ENCODE measurements at places on chromosomes 13 and 19.

DNA sequence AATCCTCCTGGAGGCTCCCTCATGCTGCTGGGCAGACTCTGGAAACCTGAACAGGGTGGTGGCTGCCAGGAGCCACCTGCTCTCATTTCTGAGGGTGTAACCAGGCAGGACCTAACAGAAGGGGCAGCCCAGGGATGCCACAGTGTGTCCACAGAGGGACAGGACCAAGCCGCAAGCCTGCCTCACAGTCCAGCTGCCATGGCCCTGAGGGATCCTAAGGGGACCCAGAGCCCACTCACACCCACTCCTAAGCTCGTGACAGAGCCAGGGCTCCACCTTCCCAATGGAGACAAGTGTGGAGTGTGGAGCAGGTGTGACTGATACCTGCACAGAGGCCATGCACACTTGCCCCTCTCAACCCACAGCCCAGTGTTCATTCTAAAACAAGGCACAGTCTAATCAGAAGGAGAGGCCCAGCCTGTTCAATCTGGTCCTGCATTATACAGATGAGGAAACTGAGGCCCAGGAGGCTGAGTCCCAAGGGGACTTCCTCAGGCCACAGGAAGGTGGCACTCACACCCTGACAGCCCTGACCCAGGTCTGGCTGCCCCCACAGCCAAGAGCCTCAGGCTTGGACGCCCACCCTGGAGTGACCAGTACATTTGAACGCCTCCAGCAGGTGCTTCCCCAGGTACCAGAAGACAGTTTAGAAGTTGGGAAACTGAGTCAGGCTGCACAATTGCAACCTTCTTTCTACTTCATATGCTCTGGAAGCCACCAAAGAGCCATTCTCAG, 220.1 kb downstream of the TUBA3C start:
- DNase-seq = no peak

GRCh38 chr13:20340759-20341171, 108.6 kb upstream of the GJB6 start:
- DNase-seq = no peak

DNA sequence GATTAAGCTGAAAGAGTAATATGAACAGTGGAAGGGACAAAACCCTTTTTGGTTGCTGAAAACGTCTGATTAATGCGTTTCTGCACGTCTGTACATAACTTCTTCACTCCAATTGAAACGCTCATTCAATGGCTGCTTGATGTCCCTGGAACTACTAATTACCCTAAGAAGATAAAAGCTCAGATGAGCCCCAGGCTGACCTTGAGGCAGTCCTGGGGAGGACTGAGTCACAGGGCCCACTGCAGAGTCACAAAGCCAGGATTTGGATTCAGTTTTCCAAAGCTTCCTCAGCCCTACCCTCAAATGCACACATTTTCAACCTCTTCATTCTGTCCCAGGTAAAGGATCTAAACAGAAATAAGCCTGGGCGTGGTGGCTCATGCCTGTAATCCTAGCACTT, 75.0 kb upstream of the FLT1 start:
- DNase-seq = no peak

- no peak for DNase-seq
Observed at GRCh38 chr13:36528105-36528504, 95.8 kb downstream of the CCNA1 start.

GRCh38 chr19:18239303-18239702, 13.1 kb upstream of the PDE4C start:
- no peak for DNase-seq

GRCh38 chr13:79604752-79605151, 123.8 kb downstream of the NDFIP2 start:
- DNase-seq = no peak

DNA sequence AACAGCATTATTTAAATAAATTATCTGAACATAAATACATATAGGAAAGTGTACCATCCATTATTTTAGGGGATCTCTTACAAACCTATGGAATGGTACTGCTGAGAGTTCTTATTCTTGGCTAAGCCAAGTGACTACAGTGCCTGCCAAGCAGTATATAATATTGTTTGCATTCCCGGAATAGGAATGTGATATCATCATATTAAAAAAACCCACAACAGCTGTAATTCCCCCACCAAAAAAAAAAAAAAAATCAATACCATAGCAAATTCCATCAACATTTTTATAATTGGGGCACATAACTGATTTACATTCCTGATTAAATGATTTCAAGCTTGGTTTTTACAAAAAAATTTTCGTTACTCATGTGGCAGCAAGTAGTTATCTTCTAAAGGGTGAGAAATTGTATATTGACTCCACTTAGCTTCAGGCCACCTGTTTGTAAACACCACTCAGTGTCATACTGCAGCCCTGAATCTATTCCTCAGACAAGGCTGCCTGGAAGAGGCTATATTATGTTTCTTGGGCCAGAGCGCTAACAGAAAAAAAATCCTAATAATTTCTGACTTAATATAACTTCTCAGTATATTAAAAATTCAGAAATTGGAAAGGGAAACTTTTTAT, 278.1 kb downstream of the DNAJC15 start:
- DNase-seq = no peak

DNA sequence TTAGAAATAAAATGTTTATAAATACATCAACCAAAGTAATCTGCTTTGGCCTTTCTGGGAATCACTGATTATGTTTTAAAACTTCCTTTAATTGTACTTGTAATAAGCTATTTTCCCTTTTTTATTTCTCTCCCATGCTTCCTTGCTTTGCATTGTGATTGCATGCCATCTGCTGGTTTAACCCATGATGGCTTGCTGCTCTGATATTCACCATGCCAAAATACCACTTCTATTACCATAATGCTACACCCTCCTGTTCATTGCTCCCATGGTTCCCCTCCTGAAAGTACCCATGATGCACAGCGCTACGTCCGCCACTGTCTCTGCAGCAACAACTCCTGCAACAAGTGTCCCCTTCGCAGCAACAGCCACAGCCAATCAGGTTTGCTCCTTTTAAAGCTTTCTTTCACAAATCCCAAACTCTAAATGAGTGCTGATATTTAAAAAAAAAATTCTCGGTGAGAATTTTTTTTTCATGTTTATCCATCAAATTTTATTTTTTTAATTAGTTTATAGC, 67.7 kb upstream of the RAP2A start:
- DNase-seq = no peak

DNA sequence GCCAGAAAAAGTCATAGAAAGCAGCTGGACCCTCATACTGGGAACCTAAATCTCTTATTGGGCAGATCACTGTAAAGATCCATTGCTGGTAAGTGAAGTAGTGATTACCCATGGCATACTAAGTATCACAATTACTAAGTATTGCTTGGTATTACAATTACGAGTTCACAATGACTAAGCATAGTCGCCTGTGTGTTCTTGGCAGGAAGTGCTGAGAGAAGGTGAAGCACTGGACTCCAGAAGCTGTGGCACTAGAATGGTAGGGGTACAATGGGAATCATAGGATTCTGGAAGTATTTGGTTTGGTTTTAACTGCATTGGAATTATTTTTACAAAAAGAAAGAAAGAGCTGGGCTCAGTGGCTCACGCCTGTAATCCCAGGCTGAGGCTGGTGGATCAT, 20.3 kb downstream of the LGALS16 start:
- no peak for DNase-seq

GRCh38 chr19:31515931-31516330, 166.7 kb upstream of the TSHZ3 start:
- no peak for DNase-seq

DNA sequence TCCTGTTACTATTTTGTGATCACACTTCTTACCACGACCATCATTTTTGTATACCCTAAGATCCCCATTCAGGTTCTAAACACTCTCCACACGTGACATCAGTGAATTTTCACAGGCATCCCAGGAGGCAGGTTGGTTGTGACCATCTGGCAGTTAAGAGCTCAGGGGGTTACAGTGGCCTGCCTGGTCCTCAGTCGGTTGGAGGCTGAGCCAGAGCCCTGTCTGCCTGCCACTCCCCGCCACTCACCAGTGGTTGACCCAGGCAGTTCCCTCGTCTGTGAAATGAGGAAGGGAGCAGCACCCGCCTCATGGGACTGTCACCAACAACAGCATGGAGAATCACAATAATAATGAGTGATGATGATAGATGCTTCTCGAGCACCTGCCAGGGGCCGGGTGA, 36.4 kb upstream of the EHD2 start:
- DNase-seq = no peak

- DNase-seq = no peak
Observed at GRCh38 chr19:33387351-33388230, 14.1 kb downstream of the CEBPG start.

- DNase-seq = no peak
Observed at GRCh38 chr19:32176591-32176990, 168.8 kb upstream of the ZNF507 start.

DNA sequence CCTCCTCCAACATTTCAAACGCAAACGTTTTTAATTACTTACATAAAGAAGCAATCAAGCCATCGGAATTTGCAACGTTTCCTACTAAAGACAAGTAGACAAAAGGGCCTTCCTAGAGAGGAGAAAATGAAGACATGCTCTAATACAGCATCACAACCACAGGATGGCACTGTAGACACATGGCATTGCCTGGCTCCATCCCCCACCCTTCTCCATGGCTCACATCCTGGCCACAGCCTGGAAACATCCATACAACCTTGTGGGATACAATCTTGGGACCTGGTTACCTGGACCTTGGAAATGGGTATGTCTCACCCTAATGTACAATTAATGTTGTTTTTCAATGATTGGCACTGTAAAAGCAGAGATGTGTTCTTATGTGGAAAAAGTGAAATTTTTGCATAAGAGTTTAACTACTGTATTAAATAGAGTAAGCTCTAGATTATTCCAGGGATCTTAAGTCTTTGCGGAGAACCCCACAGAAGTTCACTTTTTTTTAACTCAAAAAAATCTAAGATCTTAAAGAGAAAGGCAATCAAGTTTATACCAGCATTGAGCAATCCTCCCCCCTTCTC, 21.5 kb downstream of the EBPL start:
- DNase-seq = no peak

DNA sequence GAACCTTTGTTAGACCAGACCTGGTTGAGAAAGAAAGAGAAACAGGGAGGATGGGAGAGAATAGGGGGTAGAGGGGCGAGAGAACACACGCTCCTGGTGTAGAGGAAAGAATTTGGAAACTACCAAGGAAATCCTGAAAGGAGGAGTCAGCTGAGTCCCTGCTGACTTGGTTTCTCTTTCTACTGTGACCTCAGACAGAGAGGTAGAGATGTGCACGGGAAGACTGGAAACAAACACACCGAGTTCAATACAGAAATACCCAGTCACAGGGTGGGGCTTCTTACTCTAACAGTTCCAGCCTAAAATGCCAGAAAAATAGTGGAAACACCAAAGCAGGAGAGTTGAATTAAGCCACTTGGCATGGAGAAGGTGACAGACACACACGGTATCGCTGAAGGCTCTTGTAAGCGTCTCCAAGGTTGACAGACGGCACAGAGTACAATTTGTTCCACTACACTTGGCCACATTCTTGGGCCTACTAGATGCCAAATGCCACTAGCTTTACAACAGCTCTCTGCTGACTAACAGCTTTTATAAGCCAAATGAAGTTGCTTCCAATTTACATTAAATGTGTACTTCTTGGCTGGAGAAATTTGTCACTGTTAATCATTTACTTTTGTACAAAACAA, 28.1 kb downstream of the LATS2 start:
- DNase-seq = no peak

GRCh38 chr13:55673910-55674309, 1466.8 kb upstream of the PRR20A start:
- no peak for DNase-seq

GRCh38 chr19:37692956-37693620, 26.5 kb downstream of the ZNF607 start:
- no peak for DNase-seq

- DNase-seq = no peak
Observed at GRCh38 chr13:109740121-109740520, 46.3 kb downstream of the IRS2 start.

DNA sequence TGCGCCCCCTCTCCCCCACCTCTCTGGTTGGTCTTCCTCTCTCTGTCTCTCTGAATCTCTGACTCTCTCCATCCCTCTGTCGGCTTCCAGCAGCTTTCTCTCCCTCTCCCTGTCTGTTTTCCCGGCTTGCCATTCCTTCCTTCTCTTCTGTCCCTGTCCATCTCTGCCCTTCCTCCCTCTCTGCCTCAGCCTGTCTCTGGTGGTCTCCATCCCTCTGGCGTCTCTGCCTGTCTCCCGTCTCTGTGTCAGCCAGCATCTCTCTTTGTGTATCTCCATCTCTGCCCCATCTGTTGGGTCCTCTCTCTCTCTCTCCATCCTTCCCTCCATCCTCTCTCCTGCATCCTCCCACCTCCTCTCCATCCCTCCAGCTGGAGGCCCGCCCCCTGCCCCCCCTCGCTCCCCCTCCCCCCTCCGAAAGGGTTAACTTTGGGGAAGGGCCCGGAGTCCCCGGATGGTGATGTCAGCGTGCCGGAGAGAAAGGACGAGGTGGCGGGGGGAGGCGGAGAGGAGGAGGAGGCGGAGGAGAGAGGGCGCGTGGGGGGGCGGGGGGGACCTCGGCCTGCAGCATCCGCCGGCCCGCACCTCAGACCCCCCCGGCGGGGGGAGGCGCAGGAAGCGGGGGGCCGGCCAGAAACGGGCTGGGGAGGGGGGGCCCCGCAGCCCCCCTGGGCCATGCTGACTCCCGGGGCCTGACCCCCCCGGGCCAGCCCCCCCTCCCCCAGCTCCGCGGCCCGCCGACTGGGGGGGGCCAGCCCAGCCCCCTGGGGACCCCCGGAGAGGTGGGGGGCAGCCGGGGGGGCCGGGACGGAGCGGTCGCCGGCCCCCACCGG, at the start of gene BRSK1:
BRSK1 (plus strand) TSS at position 450 of the 830 bp plus-strand sequence. CDS start 446 bp downstream, outside the sequence.
- DNase-seq = no peak

DNA sequence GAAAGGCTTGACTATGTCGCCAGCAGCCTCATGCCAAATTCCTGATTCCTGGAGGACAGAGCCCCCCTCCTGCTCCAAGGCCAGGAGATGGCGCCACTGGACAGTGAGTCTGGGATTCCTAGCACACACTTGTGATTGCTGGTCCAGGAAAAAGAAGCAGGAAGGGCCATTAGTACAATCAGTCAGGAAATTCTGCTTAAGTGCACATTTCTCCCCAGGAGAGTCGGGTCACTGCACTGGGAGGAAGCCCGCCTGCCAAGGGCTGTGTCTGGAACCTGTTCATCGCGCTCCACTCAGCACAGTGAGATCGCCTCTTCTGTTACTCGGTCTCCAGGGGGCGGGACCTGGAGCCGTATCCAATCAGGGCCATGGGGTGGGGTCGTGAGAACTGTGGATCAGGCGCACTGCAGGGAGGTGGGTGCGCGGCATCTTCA, 65.1 kb downstream of the ZNF823 start:
- DNase-seq = no peak

GRCh38 chr13:63517371-63517770, 2101.7 kb upstream of the PCDH20 start:
- no peak for DNase-seq

DNA sequence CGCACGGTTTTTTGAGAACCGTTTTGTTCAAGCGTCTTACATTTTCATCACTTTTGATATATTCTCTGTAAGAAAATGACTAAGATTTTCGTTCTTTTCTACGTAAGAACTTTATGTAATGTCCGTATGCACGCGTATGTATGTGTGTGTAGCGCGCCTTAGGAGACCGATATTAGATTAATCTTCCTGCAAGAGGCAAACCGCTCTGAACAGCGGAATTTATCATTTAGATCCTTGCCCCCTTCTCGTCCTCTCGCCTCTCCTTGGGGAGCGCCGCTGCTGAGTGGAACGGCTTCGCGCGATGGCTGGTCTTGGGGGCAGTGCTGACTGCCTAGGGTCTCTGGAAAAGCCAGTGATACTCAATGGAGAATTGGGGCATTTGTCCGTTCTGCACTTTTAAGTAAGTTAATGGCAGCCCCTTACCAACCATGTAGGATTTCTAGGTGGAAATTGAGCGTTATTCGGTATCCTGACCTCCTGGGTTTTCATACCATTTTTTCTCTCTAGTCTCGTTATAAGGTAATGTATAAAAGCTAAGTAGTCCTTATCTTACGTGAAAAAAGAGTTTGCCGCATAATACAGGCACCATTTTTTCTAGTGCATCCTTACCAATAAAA, 4.7 kb downstream of the MAB21L1 start:
- DNase-seq = no peak
